ENCODE measurements at places on chromosomes 2 and 18. TPM values are rescaled to one million over a fixed set of nuclear protein-coding genes. Genes with fewer than 3 reads are reported as not detected.

VWA3B gene
- not detected for total RNA-seq

PDE1A gene
- total RNA-seq, result 2.9 TPM

SLC38A11 gene
- 0.19 TPM for total RNA-seq

PLA2R1 gene
- total RNA-seq, result 5.6 TPM

CHRND gene
- total RNA-seq, result 339 TPM

Data from myocyte (in vitro differentiated cells).